ENCODE measurements at places on chromosomes 7 and 10.

DNA sequence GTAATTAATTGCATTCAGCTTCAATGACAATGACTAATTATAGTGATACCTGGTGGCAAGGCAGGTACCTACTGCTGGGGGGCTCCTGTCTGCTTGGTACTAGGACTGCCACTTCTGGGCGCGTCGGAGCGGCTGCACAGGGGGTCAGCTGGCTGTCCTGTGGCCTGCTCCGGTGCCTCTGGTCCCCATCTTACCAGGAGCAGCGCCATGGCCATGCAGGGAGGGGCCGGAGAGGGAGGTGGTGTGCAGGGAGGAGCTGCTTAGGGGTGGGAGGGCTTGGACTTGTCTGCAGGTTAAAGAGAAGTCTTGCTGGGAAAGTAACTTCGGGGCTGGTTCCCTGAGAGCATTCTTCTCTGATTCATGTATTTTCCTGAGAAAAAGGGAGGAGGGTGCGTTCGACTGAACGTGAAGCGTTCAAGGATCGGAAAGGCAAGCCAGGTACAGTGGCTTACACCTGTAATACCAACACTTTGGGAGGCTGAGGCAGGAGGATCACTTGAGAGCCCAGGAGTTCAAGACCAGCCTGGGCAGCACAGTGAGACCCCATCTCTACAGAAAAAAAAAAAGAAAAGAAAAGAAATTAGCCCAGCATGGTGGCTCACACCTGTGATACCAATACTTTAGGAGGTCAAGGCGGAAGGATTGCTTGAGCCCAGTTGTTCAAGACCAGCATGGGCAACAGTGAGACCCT is 15.4 kb downstream of the CUX1 start:
- no peak for DNase-seq

DNA sequence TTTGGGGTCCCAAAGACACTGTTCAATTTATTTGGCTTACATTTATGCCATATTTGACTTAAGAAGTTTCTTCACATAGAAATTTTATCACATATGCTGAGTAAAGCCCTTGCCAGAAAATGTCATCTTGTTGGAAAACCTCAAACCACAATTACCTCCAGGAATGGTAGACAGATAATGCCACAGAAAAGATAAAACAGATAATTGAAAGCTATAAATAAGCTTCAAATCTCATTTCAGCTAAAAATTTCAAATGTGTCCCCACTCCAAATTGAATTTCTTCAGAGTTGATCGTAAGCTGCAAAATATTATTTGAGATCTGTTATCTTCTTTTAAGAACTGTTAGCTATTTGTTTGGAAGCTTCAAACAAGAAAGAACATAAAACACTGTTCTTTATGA is 176.4 kb upstream of the PTN start:
- peak; percentile 38 for DNase-seq

DNA sequence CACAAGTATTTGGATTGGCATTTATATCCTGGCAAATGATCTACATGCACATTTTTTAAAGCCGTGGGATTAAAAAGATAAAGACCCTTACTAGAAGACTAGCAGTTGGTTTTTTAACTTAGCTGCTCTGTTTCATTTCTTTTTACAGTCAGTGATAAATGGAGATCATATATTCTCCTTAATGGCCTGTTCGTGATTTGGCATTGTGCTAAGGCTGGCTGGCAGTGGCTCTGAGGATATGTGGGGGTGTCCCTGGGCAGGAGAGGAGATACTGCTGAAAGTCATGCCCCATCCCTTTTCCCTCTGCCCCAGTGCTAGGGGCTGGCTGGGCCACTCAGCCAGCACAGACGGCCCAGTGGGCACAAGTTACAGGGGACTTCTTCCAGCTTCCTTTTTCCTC is 341.7 kb downstream of the PRPF18 start:
- no peak for DNase-seq

DNA sequence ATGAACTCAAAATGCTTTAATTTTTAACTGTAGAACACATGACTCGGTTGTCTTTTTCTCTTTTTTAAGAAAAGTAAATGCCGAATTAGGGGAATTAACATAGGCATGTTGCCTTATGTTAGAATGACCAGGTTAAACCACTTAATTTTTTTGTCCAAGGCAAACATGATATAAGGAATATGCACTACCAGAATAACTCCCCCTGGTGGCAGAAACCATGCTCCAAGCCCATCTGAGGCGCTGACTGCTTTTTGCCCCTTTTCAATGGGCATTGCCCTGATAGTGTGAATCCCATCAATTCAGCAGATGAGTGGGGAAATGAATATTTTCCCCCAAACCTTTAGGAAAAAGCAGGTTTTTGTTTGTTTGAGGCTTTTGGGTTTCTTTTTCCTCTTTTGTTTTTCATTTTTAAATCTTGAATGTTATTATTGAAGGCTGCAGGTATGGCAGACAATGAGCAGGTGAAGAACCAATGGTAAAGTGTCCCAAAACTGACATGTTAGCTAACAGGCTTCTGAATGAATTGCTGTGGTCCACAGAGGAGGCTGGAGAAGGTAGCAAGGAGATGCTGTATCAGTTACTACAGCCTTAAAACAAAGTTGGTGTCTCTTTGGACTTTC is 284.3 kb downstream of the SORCS3 start:
- peak; percentile 48 for DNase-seq

GRCh38 chr10:115706488-115707076 is 566.4 kb downstream of the GFRA1 start:
- DNase-seq, result peak; percentile 39

- no peak for DNase-seq
Observed at GRCh38 chr7:155038335-155038734, 31.8 kb upstream of the HTR5A start.

- no peak for DNase-seq
Observed at GRCh38 chr7:27108390-27109127, 6.1 kb upstream of the HOXA2 start.

- no peak for DNase-seq
Observed at GRCh38 chr7:28328822-28329660, 83.3 kb upstream of the CREB5 start.

GRCh38 chr7:66353547-66353946 is 148.4 kb downstream of the TPST1 start:
- DNase-seq, result peak; percentile 78

DNA sequence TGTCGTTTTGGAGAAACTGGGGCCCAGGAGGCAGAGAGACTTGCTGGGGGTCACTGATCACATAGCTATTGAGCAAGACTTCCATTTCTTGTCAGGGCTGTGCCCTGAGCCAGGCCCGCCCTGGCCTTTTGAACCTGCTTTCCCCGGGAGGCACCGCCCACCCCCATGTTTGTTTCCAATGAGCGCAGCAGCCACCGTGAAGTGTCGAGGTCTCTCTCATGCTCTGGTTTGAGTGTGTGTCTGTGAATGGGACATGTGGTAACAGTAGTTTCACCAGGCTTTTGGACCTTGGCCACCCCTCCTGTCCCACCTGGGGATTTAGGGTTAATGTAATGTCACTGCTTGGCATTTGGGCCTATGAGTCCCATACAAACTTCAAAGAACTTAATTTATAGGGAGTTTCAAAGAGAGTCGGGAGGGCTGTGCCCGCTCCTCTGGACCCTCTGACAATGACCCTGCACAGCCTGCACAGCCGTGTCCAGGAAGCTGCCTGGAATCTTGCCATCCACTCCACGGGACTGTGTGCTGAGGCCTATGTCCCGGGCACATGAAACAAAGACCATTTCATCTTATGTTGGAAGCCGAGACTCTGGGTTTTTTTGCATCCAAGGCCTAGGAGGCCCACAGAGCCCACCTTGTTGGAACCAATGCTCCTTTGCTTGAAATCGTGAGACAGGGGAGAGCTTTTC is 6.3 kb downstream of the PRF1 start:
- no peak for DNase-seq

DNA sequence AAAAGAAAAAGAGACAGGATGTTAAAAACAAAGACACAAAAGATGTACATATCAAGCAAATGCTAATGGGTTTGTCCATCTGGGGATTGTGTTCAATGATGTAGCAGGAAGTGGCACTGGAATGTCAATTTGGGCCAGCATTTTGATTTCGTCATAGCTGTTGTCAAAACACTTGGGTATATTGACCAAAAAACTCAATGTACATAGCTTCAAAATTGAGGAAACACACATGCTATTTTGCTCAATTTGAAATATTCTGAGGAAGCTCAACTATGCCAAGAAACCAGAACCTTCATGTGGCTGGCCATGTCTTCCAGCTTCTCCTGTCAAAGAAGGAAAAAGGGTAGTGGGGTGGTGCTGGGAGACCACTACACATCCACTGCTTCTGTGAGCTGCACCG is 212.7 kb upstream of the GHITM start:
- DNase-seq, result no peak

DNA sequence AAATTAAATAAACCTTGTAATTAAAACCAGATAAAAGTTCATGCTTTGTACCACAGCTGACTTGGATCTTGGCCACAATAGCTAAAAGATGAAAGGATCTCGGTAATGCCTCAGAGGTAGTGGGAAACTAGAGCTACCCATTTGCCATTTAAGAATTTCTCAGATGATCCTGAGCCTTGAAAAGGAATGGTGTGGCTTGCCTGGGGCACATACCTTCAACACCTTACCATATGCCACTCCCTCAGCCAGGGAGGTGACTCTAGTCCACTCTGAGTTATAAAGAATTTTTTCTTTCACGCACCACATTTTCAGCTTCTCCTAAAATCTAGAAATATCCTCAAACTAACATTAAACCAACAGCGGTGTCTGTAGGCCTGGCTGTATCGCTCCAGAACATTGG is 516.3 kb upstream of the TEX47 start:
- no peak for DNase-seq

DNA sequence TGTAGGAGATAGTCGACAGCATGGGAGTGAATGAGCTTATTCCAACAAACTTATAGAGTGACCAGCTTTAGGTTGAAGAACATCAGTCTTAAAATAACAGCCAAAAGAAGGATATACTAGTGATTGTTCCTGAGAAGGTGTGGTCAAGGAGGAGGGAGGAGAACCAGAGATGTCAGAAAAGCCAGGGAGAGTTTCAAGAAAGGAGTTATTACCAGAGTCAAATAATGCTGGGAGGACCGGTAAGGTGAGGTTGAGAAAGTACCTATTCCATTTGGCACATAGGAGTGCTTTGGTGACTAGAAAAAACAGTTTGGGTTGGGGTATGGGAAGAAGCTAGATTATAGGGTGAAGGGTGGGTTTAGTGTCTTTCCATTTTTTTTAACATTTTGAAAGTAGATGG is 5.8 kb downstream of the PTPN12 start:
- DNase-seq, result no peak

- DNase-seq, result no peak
Observed at GRCh38 chr10:11663763-11664555, 52.5 kb upstream of the USP6NL start.

DNA sequence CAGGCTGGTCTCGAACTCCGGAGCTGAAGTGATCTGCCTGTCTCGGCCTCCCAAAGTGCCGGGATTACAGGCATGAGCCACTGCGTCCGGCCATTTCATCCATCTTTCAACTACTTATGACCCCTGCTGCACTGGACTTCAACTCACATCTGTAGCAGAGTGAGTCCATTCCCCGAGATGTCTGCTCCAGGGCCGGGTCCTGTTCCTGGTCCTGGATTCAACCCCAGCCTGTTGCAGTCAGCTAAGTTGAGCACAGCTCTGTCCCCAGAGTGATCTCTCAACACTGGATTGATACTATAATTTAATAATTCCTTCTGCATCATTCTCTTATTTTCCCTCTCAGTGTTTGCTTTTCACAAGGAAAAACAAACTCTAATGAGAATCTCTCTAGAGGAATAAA is 25.8 kb downstream of the PRTFDC1 start:
- DNase-seq, result no peak

- no peak for DNase-seq
Observed at GRCh38 chr7:81416659-81417058, 353.2 kb downstream of the HGF start.

DNA sequence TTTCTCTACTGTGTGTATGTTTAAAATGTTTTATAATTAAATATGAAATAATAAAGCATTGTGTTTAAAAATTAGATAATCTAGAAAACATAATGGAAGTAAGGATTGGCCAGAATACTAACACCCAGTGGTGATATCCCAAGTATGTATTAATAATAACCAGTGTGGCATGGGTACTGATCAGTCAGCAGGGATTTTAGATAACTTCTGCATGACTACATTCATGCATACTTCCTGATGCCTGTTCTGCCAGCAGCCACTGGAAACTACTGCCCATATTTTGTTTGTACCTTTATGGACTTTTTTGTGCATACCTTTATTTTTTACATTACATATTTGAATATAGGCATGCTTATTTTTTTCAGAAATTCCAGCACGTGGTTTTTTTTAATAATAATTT is 156.6 kb upstream of the TMEM196 start:
- no peak for DNase-seq

DNA sequence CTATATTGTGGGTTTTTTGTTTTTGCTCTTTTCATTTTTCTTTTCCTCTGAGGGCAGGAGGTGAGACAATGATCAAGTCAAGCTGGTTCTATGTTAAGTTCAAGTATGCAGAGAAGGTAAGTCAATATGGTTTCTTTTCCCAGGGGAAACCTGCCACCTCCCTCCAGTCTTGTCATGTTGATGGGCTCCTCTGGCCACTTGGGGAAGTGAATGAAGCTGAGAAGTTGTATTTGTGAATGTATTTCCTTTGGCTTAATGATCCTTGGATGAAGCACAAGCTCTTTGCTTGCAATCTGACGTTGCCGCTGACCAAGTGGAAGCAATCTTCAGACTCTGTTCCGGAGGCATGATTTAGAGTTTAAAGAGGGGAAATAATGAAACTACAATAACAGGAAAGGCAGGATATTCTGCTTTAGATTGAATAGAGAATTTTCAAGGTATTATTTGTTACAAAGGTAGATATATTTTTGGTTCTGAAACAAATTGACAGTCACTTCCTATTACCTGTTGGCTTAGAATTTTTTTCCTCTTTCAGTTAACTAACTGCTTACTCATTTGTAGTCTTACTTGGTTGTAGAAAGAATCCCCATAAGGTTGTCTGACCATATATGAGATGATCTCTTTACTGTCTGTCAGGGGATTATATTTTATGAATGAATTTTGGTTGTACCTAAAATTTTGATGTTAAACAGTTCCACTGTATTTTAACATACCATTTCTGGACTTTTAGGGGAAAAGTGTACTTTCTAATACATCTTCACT is 369.6 kb downstream of the AUTS2 start:
- DNase-seq, result no peak

- DNase-seq, result no peak
Observed at GRCh38 chr7:38223306-38223705, 45.3 kb downstream of the STARD3NL start.

GRCh38 chr10:112801748-112802147 is 148.3 kb upstream of the TCF7L2 start:
- DNase-seq, result no peak

DNA sequence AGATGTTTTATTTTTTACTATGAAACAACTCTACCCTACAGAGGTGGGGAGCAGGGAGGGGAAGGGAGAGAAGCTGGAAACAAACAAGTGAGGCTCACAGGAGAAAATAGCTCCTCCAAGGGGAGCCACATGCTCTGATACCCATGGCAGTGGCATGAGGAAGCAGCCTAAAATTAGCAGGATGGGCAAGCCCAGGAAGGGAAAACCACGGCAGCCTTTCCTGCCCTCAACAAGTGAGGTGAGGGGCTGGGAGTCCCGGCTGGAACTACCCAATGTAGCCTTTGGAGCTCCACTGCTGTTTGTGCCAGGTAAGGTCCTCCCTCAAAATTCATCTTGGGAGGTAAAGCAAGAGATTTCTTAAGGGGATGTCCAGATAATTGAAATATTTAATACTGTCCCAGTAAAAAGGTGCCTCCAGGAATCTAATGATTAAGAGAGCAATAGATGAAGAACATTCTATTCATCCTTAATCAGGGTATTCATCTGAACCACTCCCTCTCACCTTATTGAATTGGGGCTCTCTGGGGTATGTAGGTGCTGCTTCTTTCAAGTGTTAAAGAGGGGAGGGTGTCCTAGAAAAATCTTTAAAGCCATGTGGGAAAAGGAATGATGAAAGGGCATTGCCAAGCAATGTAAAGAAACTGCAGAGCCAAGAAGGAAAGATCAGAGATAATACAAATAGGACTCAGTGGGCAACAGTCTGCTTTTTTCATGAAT is 12.8 kb upstream of the HERC4 start:
- DNase-seq, result no peak

Data from AG10803 (cell line).